ENCODE measurements at places on chromosomes 4 and X.

- no peak for DNase-seq
Measured at GRCh38 chrX:17052210-17052609, 105.8 kb downstream of the REPS2 start.

DNA sequence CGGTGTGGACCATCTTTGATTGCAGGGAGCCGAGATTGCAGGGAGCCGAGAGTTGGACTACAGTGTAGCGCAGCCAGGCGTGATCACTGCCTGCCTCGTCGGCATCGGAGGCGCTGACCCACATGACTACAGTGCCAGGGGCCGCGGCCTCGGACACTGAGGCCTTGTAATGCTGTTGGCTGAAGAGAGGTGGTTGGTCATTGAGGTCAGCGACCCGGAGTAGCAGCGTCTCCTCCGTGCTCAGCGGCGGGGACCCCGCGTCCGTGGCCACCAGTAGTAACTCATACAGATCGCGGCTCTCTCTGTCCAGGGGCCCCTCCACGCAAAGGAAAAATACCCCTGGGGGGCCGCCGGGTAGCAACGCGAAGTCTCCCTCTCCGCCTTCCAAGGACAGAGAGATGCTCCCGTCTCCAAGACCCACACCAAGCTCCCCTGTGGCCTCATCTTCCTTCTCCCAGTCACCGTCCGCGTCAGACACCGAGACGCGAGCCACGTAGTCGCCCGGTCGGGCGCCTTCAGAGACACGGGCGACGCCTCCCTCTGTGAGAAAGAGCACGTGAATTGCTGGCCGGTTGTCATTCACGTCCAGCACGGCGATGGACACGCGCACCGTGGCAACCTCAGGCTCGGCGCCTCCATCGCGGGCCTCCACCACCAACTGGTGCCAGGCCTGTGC, 1.9 kb downstream of the DCHS2 start:
- no peak for DNase-seq

DNA sequence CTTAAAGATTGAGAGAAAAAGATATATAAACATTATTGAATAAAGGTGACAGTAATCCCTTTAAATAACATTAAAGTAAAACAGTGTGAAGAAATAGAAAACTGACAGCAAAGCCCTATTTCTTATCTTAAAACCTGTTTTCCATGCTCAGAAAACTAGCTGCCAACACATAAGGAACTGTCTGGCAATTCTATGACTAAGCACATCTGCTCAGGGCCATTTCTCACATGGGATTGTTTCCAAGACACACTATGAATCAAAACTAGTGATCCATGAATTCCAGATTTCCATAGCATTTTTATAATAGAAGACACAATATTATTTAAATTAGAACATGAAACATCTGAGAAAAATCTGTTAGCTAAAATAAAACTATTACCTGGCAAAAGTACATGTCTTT, 113.4 kb downstream of the SCLT1 start:
- DNase-seq: no peak

GRCh38 chr4:112214390-112215264, 17.0 kb upstream of the AP1AR start:
- no peak for DNase-seq

DNA sequence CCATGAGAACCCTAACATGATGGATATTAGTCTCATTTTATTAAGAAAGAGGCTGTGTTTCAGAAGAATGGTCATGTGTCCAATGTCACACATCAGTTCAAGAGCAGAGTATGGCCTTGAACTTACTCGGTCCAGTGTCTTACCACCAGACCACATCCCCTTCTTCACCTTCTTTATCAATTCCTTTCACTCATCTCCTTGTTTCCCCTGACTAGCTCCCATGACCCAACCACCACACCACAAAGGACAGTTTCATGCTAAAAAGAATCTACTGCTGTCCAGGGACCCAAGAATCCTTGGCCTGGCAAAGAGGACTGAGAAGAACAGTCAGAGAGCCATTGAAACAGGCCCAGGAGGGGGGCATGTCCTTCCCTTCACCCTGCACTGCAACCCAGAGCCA, 33.6 kb upstream of the MSN start:
- no peak for DNase-seq

DNA sequence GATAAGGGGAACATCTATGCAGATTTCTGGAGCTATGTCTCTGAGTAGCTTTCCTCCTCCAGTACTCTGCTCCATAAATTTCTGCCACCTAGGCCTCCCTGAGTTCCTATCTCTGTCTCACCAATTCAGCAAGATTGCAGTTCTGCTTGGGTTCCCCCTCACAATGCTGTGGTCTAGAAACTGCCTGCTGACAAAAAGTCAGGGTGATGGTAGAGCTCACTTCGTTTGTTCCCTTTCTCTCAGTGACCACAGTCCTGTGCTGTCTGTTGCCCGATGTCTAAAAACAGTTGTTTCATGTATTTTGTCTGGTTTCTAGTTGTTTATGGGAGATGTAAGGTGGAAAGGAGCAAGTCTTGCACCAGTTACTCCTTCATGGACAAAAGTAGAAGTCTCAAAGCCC, 41.1 kb downstream of the AMMECR1 start:
- no peak for DNase-seq

- DNase-seq: no peak
Measured at GRCh38 chr4:20046179-20046578, 205.5 kb upstream of the SLIT2 start.

DNA sequence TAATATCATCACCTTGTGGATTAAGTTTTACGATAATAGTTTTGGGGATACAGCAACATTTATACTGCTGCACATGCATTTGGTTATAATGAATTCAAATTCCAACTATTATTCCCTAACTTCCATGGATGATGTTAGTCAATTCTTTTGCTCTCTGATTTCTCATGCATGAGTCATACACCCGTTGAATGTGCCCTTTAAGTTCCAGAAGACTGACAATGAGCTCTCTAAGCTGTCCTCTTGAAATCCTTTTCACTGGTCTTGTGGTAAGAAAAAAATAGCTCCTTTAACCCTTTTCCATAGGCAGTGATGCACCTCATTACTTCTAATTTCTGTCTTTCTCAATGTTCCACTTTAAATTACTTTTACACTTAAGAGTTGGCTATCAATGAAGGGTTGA, 1095.2 kb upstream of the POU3F4 start:
- DNase-seq: no peak

GRCh38 chrX:37997096-37997495, 9.3 kb upstream of the SYTL5 start:
- no peak for DNase-seq

DNA sequence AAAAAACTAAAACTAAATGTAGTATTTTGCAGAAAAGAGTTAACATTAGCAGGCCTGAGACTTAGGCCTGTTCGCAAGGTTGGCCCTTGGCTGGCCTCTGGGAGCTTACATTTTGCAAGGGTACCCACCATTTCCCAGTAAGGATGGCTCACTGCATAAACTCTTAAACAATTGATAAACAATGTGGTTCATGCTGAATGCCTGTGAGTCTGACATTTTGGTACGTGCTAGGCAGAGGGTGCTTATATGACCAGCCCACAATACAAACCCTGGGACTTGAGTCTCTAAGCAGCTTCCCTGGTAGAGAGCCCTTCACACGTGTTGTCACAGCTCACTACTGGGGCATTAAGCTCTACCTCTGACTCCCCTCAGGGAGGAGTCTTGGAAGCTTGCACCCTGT, 7.4 kb downstream of the PRPS2 start:
- no peak for DNase-seq

GRCh38 chrX:34918091-34918736, 24.4 kb upstream of the FAM47B start:
- no peak for DNase-seq

DNA sequence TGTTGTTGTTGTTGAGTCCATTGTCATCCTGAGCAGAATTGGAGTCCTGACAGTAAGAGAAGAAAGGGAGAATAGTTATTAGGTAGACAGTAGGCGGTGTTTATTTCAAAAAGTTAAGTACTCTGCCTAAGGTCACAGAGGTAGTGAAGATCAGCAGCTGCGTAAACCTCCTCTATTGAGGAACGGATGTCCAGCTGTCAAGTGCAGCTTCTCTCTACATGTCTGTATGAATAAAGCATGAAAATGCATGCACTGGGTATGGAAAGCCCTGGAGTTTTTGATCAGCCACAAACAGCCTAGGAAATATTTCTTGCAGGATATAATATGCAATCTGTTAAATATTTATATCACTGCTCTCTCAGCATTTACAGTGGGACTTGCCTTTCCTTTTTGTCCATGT, 109.4 kb upstream of the CBLL2 start:
- no peak for DNase-seq

DNA sequence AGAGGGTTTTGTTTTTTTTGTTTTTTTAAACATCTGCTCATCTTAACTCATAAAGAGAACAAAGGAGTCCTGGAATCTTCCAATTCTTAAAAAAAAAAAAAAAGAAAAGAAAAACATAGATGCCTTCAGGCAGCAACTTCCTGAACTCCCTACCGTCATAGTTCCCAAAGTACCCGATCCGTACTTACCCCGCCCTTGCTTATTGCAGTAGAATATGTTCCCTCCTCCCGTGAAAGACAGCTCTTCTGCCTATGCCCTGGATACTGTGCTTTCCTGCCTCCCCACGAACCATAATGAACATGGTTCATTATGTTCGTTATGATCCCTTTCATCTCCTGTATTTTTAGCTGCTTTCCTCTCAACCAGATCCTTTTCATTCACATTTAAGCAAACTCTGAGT, 40.3 kb downstream of the KLHL5 start:
- DNase-seq: no peak

DNA sequence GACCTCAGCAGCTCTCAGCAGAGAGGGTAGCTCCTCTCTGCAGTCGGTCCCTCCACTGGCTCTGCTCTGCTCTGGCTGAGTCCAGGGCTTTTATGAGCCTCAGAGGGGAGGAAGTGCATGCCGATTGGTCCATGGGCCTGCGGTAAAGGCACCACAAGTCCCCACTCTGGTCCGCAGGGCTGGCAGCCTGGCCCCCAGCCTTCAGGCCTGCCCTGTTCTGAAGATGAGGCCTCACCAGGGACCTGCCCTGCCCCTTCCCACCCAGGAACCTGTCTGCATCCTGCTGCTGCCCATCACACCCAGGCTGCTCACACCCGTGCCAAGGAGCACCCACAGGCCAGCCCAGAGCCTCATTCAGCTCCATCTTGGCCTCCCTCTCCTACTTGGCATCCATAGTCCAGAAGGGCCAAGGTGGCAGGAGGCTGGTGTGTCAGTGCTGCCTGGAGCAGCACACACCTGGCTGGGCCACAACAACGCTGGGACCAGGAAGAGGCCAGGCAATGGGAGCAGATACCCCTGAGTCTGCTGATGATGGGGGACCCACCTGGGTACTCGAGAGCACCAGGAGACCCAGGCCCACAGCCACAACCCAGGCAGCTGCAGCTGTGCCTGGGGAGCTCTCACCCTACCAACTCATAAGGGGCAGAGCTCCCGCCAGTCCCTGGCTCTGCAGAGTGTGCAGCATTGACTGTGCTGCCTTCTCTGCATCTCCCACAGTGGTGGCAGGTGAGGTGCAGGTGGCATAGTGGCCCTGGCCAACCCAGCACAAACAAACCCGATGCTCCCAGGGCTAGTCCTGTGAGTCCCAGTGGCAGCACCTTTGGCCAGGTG, 191.9 kb upstream of the NUDT6 start:
- no peak for DNase-seq

- DNase-seq: no peak
Measured at GRCh38 chr4:52550186-52550585, 108.9 kb downstream of the USP46 start.

- DNase-seq: no peak
Measured at GRCh38 chr4:52711834-52712250, 39.4 kb downstream of the ERVMER34-1 start.

- no peak for DNase-seq
Measured at GRCh38 chr4:169330095-169330494, 59.3 kb upstream of the SH3RF1 start.

- DNase-seq: no peak
Measured at GRCh38 chr4:125985856-125986255, 671.1 kb downstream of the FAT4 start.

DNA sequence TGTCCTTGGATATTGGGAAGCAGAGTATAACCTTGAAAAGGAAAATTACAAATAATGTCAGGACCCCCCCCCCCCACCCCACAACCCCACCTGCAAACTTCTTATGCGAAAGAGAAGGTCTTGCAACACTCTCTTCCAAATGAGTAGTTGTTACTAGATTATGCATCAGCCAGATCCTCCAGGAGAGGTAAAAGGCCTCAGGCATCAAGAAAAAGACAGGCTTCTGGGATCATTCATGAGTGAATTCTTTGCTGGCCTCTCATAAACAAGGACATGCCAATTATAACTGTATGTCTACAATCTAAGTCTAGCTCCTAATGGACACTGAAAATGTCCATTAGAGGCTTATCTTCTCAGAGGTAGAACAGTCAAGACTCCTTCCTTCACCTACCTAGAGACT, 1443.3 kb downstream of the RAPGEF2 start:
- no peak for DNase-seq

- DNase-seq: no peak
Measured at GRCh38 chr4:78092850-78093249, 35.7 kb downstream of the FRAS1 start.
